ENCODE measurements at places on chromosomes 3 and 15. TPM values are rescaled to one million over a fixed set of nuclear protein-coding genes. Genes with fewer than 3 reads are reported as not detected.

- no peak overlapping the region for H3K4me3 ChIP-seq
- no peak overlapping the region for H3K27ac ChIP-seq
- no peaks in the 10 kb centered on the region for H3K4me1 ChIP-seq
- H3K27me3 ChIP-seq: no peaks in the 10 kb centered on the region
- no peaks in the 10 kb centered on the region for H3K36me3 ChIP-seq
Measured at GRCh38 chr3:13007251-13007941, 65.8 kb downstream of the IQSEC1 start.

GRCh38 chr3:52446631-52447511 is 2.0 kb upstream of the SEMA3G start:
- no peaks in the 10 kb centered on the region for H3K27me3 ChIP-seq
- peaks cover 14% of the 10 kb centered on the region for H3K4me1 ChIP-seq
- no peak overlapping the region for H3K4me3 ChIP-seq

- H3K4me3 ChIP-seq: no peak overlapping the region
- H3K27me3 ChIP-seq: no peaks in the 10 kb centered on the region
- DNase-seq: no peak
- no peak overlapping the region for H3K27ac ChIP-seq
Measured at GRCh38 chr3:55690177-55690576, 203.1 kb upstream of the WNT5A start.

GRCh38 chr3:78754066-78754743 is 1013.6 kb downstream of the ROBO1 start:
- DNase-seq: no peak
- no peak overlapping the region for H3K27ac ChIP-seq
- H3K36me3 ChIP-seq: no peaks in the 10 kb centered on the region
- H3K27me3 ChIP-seq: no peaks in the 10 kb centered on the region
- H3K4me1 ChIP-seq: no peaks in the 10 kb centered on the region

The MYL3 gene
- 2.5 TPM for polyA plus RNA-seq

- H3K27me3 ChIP-seq: no peaks in the 10 kb centered on the region
- H3K36me3 ChIP-seq: no peaks in the 10 kb centered on the region
Measured at GRCh38 chr15:85874236-85874635, 79.5 kb upstream of the KLHL25 start.

The COLQ gene
- 3.1 TPM for polyA plus RNA-seq

DNA sequence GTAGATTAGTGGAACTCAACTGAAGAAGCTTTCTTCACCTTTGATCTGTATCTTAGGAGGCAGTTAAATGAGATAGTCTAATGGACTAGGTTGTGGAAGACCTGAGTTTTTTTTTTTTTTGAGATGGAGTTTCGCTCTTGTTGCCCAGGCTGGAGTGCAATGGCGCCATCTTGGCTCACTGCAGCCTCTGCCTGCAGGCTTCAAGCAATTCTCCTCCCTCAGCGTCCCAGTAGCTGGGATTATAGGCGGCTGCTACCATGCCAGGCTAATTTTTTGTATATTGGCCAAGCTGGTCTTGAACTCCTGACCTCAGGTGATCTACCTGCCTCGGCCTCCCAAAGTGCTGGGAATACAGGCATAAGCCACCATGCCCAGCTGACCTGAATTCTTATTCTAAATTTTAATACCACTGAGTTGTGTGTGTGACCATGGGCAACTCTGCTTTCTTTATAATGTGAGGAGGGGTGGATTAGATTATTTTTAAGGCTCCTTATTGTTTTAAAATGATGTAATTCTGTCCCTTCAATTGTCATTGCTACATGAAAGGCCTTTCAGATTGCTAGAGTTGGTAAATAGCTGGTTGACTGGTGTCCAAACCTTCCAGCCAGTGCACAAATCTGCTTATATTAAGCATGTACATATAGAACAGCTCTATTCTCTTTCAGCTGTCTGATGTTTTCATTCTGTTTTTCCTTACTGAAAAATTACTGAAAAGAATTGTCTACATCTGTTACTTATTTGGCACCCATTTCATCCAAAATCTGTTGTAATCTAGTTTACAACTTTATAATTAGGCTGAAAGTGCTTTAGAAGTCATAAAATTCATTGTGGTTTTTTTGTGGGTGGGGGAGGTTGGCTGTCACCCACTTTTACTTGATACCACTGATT is 2.3 kb downstream of the LNP1 start:
- H3K27ac ChIP-seq: no peak overlapping the region
- H3K4me1 ChIP-seq: peaks cover 17% of the 10 kb centered on the region
- no peaks in the 10 kb centered on the region for H3K27me3 ChIP-seq
- no peak overlapping the region for H3K4me3 ChIP-seq
- DNase-seq: no peak
- H3K36me3 ChIP-seq: no peaks in the 10 kb centered on the region

DNA sequence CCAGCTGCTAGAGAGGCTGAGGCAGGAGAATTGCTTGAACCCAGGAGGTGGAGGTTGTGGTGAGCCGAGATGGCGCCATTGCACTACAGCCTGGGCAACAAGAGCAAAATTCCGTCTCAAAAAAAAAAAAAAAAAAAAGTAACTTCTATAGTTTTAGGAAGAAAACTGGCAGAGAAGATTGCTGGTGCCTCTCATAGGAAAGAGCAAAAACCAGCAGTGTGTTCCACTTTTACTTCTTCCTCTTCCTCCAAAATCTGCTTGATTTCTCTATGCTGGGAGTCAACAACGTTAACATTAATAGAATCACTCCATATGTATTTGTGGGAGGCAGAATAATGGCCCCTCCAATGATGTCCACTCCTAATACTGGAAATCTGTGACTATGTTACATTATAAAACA is 12.5 kb upstream of the NR1D2 start:
- no peaks in the 10 kb centered on the region for H3K36me3 ChIP-seq
- DNase-seq: no peak
- H3K4me1 ChIP-seq: no peaks in the 10 kb centered on the region
- H3K27me3 ChIP-seq: no peaks in the 10 kb centered on the region
- no peak overlapping the region for H3K4me3 ChIP-seq
- no peak overlapping the region for H3K27ac ChIP-seq

The DPPA2 gene
- not detected for polyA plus RNA-seq

DNA sequence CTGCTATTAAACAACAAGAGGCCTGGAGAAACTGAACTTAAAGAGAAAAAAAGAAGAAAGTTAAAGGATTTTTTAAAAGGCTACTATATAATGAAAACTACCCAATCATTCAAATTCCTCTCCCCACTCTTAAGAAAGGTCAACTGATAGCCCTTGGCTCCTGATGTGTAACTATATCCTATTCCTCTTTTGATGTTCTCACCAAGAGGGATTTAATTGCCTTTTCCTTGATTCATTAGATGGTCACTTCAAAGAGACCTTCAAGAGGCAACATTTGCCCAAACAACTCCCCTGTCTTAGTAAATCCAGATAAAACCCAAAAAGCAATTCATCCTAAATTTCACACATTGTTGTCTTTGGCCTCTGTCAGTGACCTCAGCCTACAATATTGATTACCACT is 86.0 kb downstream of the FMN1 start:
- H3K27ac ChIP-seq: no peak overlapping the region
- H3K4me1 ChIP-seq: no peaks in the 10 kb centered on the region
- no peaks in the 10 kb centered on the region for H3K27me3 ChIP-seq
- no peak for DNase-seq

- DNase-seq: no peak
- H3K4me1 ChIP-seq: no peaks in the 10 kb centered on the region
- H3K27me3 ChIP-seq: no peaks in the 10 kb centered on the region
- no peak overlapping the region for H3K27ac ChIP-seq
- no peak overlapping the region for H3K4me3 ChIP-seq
Measured at GRCh38 chr3:2106438-2106837, 7.8 kb downstream of the CNTN4 start.

DNA sequence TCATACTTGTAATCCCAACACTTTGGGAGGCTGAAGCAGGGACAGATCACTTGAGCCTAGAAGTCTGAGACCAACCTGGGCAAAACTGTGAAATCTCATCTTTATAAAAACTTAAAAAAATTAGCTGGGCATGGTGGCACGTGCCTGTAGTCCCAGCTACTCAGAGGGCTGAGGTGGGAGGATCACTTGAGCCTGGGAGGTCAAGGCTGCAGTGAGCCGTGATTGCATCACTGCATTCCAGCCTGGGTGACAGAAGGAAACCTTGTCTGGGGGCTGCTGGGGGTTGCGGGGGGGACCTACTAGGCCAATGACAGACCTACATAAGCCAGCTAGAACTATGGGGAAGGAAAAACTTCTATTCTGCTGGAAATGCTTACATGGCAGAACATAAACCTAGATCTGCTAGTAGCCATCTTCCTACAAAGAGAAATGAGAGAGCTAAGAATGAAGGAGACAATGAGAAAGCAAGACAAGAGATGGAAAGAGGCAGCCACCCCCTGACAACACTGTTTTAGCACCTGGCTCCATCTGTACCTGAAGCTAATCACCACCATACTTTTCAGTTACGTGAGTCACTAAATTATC is 23.9 kb downstream of the FOXP1 start:
- no peak overlapping the region for H3K27ac ChIP-seq
- DNase-seq: no peak
- H3K4me3 ChIP-seq: no peak overlapping the region
- H3K4me1 ChIP-seq: peaks cover 15% of the 10 kb centered on the region
- H3K27me3 ChIP-seq: no peaks in the 10 kb centered on the region

GRCh38 chr3:102132370-102132769 is 283.1 kb downstream of the NFKBIZ start:
- no peaks in the 10 kb centered on the region for H3K36me3 ChIP-seq
- no peak for DNase-seq
- H3K4me3 ChIP-seq: no peak overlapping the region
- no peak overlapping the region for H3K27ac ChIP-seq
- no peaks in the 10 kb centered on the region for H3K4me1 ChIP-seq

DNA sequence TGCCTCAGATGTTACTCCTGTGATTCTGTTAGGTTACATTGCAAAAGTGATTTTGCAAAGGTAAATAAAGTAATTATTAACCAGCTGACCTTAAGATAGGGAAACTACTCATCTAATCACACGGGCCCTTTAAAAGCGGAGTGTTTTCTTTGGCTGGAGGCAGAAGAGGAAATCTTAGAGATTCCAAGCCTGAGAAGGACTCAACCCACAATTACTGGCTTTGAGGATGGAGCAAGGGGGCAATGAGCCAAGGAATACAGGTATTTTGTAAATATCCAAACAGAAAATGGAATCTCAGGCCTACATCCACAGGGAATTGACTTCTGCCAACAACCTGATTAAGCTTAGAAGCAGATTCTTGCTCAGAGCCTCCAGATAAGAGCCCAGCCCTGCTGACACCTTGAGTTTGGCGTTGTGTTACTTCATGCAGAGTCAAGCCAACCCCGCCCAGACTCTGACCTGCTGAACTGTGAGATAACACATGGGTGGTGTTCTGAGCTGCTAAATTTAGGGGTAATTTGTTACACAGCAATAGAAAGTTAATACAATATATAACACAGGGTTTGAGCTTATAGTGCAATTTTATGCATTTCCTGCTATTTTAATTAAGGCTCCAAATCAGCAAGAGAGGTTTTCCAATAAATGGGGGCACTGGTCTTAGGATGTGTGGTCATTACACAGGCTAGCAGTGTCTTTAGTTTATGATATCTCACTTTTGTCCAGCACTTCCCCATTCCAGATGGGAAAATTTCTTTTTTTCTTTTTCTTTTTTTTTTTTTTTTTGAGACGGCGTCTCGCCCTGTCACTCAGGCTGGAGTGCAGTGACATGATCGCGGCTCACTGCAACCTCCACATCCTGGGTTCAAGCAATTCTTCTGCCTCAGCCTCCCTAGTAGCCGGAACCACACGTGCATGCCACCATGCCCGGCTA is 19.5 kb downstream of the NFKBIZ start:
- H3K4me3 ChIP-seq: no peak overlapping the region
- no peak overlapping the region for H3K27ac ChIP-seq

- H3K4me1 ChIP-seq: no peaks in the 10 kb centered on the region
- H3K27ac ChIP-seq: no peak overlapping the region
- no peaks in the 10 kb centered on the region for H3K36me3 ChIP-seq
- DNase-seq: no peak
- H3K4me3 ChIP-seq: no peak overlapping the region
Measured at GRCh38 chr3:185986198-185986777, 48.5 kb upstream of the TRA2B start.

DNA sequence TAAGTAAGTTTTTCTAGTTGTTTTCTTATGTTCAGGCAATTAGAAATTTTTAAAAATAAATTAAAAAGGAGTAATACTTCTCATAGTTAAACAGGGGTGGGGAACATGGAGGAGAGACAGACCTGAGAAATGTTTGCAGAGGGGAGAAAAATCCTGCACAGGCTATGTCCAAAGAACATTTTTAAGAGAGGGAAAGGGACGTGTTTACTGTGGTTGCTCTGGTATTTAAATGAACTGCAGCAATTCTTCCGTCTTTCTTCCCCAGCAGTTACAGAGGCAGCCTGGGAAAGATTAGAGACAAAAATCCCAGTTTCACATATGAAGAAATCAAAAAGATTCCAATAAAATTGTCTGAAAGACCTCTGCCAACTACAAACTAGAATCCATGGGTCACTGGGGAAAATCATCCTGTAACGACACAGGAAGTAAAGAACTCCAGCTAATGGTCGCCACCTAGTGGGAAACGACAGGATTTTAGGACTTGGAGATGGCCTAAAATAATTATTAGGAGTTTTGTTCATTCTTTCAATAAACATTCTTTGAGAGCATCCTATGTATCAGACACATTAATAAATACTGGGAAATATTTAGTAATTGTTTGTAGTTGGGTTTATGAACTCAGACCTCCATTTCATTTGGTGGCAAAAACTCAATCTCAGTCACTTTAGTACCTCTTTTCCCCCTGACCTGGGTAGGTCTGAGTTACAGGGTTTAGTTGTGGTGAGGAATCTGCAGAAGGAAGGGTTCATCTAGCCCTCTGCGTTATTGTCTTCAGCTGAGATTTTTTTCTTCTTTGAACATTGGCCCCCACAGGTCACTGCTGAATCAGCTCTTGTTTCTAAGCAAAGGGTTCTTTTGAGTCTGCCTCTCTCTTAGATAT is 69.9 kb upstream of the GOLIM4 start:
- H3K4me1 ChIP-seq: no peaks in the 10 kb centered on the region
- H3K27me3 ChIP-seq: no peaks in the 10 kb centered on the region
- no peak overlapping the region for H3K27ac ChIP-seq
- DNase-seq: peak; percentile 63
- H3K36me3 ChIP-seq: no peaks in the 10 kb centered on the region

- H3K27ac ChIP-seq: no peak overlapping the region
- no peaks in the 10 kb centered on the region for H3K36me3 ChIP-seq
Measured at GRCh38 chr15:65391732-65392131, 13.9 kb upstream of the IGDCC3 start.

DNA sequence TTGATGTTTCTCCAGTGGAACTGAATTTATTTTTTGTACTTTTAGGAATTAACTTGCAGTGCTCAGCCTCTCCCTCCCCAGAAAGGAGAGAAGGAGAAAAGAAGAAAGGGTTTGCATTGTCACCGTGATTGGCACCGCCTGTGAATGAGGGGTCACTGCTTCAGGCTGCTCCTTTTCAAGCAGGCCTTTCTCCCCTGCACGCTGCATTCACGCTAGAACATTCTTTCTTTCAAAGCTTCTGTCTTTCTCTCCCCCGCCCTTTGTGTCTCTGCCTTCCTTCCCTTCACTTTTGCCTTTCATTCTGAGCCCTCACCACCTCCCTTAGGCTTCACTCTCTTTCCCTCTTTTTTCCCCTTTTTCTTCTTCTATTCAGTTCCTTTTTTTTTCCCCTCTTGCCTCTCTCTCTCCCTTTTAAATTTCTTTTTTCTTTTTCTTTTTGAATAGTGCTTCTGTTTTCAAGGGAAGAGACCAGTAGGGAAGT is 42.4 kb downstream of the ZNF710 start:
- H3K27me3 ChIP-seq: no peaks in the 10 kb centered on the region
- H3K36me3 ChIP-seq: no peaks in the 10 kb centered on the region
- peak; percentile 18 for DNase-seq
- no peak overlapping the region for H3K27ac ChIP-seq
- peaks cover 42% of the 10 kb centered on the region for H3K4me1 ChIP-seq
- H3K4me3 ChIP-seq: no peak overlapping the region

The CLEC3B gene
- polyA plus RNA-seq: 31.9 TPM
